Stimulated activated CD4-positive, alpha-beta T cell treated with anti-CD3 and anti-CD28 coated beads, Interleukin-12 subunit alpha, Interleukin-12 subunit beta, amount 100 ng/mL, for 48 hours (primary cell): ENCODE measurements at places on chromosomes 4 and X.

- DNase-seq = no peak
Observed at GRCh38 chr4:138772366-138772765, 243.2 kb upstream of the NOCT start.

GRCh38 chr4:6002926-6003325, 15.3 kb downstream of the C4orf50 start:
- DNase-seq = no peak

GRCh38 chr4:48909697-48910096, 3.1 kb upstream of the OCIAD2 start:
- peak; percentile 56 for DNase-seq

- no peak for DNase-seq
Observed at GRCh38 chr4:100113096-100113495, 77.2 kb downstream of the DDIT4L start.

GRCh38 chr4:46927201-46927600, 18.2 kb upstream of the COX7B2 start:
- DNase-seq = no peak

DNA sequence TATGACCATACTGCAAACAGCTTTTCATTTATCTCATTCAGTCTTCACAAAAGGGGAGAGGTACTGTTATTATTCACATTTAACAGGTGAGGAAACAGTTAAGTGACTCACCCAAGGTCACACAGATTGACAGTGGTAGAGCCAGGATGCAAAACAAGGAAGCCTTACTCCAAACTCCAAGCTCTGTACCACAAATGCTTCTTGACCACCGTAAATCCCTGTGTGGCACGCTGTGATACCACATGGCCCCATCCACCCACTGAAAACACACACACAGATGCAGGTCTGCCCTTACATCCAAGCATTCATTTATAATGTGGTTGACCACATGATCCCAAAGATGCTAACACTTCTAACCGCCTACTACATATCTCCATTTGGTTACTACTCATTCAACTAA, 129.5 kb downstream of the TSPAN5 start:
- DNase-seq = no peak

DNA sequence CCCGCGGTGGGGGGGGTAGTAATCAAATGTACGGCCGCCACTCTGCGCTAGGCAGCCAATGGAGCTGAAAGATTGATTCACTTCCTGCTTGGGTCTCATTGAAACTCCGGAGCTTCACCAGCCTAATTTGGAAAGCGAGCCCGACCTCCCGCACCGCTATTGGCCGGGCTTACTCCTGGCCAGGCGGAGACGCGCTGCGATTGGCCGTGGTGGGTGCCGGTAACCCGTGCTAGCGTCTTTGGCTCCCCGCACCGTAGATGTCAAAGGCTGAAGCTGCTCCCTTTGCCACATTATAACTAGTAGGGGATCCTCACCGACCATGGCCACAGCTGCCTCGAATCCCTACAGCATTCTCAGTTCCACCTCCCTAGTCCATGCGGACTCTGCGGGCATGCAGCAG, at the start of gene POU3F4:
POU3F4 (plus strand) TSS at position 285 of the 400 bp plus-strand sequence; CDS start at position 320, 35 bp downstream.
- no peak for DNase-seq

DNA sequence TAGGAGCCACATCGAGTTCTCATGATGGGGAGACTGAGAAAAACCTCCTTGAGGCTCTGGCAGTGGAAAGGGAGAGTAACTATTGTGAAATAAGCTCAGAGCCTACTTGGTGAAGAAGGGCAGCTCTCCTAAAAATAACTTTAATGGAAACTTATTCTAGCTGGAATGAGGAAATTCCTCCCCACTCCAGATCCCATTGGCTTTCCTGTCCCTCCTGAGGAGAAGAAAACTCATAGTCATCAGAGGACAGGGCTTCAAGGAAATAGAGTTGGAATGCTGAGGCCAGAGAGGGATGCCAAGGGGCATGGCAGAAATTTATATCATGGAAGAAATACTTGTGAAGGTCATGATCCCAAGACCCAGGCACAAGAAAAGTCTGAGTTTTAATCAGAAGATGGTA, 70.7 kb upstream of the TAPT1 start:
- DNase-seq = no peak

- no peak for DNase-seq
Observed at GRCh38 chr4:31054295-31054694, 334.1 kb downstream of the PCDH7 start.

DNA sequence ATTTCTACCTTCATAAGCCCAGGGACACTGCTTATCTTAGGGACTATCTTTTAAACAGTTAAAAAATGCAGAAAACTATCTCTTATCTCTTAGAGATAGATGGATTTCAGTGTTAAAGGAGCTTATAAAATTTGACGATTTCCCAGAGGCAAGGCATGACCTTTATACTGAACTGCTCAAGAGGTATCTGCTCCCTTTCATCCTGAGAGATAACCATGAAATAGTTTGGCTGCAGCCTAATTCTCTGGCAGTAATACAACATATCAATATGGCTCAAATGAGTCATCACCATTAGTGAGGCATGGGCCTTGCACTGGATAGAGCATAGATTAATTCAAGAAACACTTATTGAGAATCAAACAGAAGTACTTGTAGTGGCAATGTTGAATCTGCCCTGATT, 348.2 kb upstream of the GRIA3 start:
- no peak for DNase-seq

- DNase-seq = no peak
Observed at GRCh38 chr4:8113611-8114377, 44.8 kb downstream of the ABLIM2 start.

DNA sequence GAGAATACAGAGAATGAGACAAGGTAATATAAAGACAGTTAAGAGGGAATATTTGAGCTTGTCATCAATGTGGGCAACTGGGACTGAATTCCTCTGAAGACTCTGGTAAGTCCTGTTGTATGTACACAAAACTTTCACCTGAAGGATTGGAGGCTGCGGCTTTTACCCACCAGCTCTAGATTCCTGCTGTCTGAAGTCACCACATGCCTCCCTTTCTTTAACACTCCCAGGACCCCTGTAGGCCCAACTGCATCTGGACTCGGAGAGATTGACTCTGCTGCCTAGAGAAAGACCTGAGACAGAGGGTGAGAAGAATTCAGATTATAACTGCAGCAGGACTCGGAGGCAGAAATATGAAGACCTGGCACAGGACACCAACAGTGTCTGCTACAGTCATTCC, 1048.0 kb downstream of the PDHA2 start:
- DNase-seq = no peak

DNA sequence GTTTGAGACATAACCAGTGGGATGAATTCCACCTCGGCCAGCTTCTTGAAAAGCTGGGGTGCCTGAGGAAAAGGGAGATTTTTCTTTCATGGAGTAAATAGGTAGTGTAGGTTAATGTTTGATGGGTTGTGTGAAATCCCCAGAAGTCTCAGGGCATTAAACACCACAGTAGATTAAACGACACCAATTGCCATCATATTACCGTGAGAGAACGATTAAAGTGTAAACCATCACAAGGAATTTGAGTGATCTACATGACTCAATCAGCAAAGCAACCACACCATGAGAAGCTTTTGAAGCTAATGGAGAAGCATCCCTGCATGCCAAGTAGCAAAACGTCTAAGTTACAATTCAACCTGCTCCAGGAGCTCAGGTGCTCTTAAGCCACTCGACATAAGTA, 322.5 kb upstream of the GATB start:
- DNase-seq = no peak

DNA sequence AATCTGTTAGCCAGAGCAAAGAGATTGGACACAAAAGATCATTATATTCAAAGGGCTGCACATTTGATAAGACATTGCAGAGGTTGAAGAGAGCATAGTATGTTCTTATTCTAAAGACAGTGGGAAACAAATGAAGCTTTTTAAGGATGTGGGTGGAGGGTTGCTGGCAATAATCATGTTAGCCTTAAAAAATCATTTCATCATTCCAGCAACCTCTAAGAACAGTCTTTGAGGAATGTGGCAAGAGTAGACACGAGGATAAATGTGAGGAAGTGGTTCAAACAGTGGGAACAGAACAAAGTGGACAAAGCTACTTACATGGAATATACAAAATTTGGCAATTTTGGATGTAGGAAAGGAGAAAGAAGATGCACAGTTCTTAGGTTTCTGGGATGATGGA, 167.3 kb upstream of the SPRY1 start:
- DNase-seq = no peak

DNA sequence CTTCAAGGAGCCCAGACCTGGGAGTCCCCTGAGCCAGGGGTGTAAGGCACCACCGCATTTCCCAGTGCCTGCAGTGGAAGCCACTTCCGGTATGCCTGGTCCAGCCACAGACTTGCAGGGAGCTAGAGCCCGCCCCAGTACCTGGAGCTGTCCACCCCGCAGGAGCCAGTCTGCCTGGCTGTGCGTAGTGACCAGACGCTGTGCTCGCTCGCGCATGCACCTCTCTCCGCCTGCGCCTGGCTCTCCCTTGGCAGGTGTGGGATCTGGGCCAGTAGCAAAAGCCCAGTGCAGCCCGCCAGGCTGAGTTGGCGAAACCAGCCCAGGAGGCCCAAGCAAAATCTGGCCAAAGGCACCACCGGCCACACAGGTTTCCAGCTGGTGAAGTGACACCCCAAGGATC, 973.7 kb upstream of the AGA start:
- no peak for DNase-seq
